ENCODE measurements at places on chromosomes 11 and 22.

GRCh38 chr11:73931951-73932350 is 18.9 kb upstream of the DNAJB13 start:
- no peak for DNase-seq

DNA sequence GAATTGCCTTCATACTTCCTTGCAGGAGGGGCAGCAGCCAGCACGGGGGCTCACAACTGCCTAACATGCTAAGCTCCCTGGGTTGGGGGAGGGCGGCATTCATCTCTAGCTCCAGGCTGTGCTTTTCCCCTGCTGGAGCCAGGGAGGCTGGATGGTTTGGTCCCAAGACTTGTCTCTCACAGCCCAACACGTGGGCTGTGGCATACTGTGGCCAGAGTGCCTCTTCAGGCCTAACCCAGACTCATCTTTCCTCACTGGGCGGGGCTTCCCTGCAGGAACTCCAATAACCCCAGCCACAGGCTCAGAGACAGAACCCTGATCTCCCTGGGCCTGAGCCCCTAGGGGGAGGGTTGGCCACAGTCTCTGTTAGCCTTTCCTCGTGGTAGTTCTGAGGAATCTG is 121.9 kb upstream of the PLET1 start:
- DNase-seq = no peak

GRCh38 chr11:7485186-7486097 is at the start of gene OLFML1:
Gene OLFML1, plus strand, starts transcription at chr11:7485506. Its CDS starts 370 bp downstream, at chr11:7485876.
- peak; percentile 68 for DNase-seq

- peak; percentile 63 for DNase-seq
Measured at GRCh38 chr11:14916403-14916802, 24.4 kb upstream of the CYP2R1 start.

DNA sequence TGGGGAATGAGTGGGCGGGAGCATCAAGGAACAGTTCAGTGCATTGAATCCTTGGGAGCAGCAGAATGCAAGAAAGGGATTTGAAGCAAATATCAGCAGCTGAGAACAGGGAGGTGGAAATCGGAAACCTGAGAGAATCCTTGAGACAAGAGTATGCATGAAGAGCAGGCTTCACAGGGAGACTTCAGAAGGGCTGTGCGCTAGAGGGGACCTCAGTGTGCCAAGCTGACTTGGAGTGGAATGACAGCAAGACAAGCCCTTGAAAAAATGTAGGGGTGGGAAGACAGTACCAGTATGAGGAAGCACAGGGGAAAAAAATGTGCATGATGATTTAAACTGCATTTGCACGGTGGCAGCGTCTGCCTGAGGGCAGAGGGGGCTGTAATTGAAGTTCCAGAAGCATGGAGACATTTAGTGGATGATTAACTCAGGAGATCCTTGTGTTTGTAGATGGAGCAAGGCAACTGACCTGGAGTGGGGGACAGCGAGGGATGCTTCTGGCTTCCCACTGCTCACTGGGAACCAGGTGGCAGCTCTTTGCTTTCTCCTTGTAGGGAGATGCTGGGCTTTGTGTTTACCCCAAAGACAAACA is 204.9 kb upstream of the PLET1 start:
- no peak for DNase-seq

DNA sequence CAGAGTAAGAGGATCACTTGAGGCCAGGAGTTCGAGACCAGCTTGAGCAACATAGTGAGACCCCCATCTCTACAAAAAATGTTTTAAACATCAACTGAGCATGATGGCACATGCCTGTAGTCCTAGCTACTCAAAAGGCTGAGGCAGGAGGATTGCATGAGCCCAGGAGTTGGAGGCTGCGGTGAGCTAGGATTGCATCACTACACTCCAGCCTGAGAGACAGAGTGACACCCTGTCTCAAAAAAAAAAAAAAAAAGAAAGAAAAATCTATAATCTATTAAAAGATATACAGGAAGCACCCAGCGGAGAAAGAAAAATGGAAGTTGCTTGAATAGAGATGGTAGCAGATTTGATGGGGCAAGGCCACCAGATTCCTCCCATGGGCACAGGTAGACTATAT is 61.8 kb downstream of the FAM83F start:
- DNase-seq = no peak

DNA sequence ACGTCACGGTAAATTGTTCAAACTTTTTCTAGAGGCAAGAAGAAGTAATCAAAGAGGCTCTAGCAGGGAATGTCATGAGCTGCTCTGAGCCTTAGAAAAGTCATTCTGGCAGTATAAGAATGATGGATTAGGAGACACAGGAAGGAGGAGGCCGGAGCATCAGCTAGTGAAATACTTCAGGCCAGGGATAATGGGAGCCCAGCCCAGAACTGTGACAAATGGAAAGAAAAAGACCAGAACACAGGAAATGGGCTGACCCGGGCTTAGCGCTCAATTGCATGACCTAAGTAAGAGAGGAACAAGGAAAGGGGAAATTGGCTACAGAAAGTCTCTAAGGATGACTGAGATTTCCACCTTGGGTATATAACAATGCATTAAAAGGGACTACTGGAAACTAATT is 108.6 kb downstream of the LARGE1 start:
- DNase-seq = peak; percentile 14

- DNase-seq = no peak
Measured at GRCh38 chr11:133570376-133570775, 38.1 kb upstream of the OPCML start.
